ENCODE measurements at places on chromosomes 5 and 9.

- DNase-seq: no peak
These were observed 12.7 kb downstream of the CNTFR start for GRCh38 chr9:34576597-34577399.

GRCh38 chr5:6760686-6761085 is 47.5 kb downstream of the TENT4A start:
- no peak for DNase-seq

GRCh38 chr5:174071484-174071883 is 26.0 kb downstream of the NSG2 start:
- no peak for DNase-seq

DNA sequence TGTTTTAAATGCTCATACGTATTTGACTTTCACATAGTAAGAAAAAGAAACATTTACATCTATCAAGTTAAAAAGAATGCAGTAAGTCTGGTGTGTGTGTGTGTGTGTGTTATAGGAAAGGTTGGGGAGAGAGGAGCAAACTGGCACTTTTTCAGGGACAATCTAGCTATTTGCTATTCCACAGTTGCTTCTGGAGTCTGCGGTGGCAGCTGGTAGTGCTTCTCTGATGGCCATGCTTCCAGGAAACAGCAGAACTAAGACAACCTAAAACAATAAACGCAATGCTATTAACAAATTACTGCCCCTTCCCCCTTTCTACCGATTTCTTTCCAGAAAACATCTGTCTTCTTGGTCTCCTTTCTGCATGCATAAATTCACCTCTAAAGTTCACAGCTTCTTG is 70.0 kb upstream of the CDH10 start:
- no peak for DNase-seq

GRCh38 chr5:160036884-160037283 is 27.9 kb downstream of the TTC1 start:
- no peak for DNase-seq
